ENCODE measurements at places on chromosomes 13 and 19. TPM values are rescaled to one million over a fixed set of nuclear protein-coding genes. Genes with fewer than 3 reads are reported as not detected.

Gene FFAR1
- total RNA-seq, result 0.35 TPM

Gene MEIOSIN
- total RNA-seq, result not detected

Gene SHFL
- 49.8 TPM for total RNA-seq

Gene SRRM5
- total RNA-seq, result 0.74 TPM

Gene RUVBL2
- 178 TPM for total RNA-seq

DNA sequence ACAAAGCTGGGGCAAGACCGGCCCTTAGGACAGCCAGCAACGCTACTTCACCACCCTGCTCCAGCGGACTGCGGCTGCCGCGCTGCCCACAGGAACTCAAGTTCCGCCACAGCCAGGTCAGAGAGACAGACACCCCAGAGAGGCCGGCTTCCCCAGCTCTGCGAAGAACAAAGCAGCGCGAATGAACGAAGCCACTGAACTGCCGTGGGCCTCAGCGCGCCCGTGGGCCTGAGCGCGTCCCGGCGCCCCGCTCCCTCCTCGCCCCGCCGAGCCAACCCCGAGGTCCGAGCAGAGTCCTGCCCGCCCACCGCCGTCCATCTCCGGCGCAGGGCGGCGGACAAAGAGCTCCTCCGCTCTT lies 158.4 kb downstream of the RNF17 start:
- H3K27me3 ChIP-seq, result peaks cover 1% of the 10 kb centered on the region
- peak overlapping the region; percentile 94 for H3K27ac ChIP-seq
- no peak for DNase-seq
- H3K4me3 ChIP-seq, result peak overlapping the region; percentile 97

DNA sequence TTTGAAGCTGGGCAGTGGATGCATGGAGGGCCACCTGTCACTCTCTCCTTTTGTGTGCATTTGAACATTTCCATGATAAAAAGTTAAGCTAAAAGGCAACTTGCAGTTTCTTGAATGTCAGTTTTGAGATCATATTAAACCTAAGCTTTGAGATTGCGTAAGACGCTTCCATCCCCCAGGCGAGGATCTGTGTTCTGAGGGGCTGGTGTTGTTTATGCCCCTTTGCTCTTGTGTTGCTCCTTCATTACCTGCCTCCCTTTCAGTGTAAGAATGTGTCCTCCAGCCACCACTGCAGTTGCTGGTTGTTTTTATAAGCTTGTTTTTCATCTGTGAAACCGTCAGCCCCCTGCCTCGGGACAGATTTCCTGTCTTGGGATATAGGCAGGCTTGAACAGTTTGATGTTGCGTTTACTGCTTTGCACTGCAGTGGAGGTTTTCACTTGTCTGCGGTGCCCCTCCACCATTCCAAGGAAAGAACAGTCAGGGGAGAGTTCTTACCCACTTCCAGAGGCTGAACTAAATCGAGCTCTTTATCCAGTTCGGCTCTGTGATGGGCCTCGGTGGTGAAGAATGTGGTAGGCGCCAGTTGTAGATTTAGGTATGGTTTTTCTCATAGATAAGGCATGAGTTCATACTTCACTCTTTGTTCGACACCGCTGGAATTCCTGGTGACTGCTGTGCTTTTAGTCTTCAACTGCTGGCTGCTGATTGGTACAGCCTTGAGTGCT lies 96.8 kb downstream of the ARHGEF7 start:
- H3K4me1 ChIP-seq, result peaks cover 58% of the 10 kb centered on the region
- no peak overlapping the region for H3K27ac ChIP-seq

DNA sequence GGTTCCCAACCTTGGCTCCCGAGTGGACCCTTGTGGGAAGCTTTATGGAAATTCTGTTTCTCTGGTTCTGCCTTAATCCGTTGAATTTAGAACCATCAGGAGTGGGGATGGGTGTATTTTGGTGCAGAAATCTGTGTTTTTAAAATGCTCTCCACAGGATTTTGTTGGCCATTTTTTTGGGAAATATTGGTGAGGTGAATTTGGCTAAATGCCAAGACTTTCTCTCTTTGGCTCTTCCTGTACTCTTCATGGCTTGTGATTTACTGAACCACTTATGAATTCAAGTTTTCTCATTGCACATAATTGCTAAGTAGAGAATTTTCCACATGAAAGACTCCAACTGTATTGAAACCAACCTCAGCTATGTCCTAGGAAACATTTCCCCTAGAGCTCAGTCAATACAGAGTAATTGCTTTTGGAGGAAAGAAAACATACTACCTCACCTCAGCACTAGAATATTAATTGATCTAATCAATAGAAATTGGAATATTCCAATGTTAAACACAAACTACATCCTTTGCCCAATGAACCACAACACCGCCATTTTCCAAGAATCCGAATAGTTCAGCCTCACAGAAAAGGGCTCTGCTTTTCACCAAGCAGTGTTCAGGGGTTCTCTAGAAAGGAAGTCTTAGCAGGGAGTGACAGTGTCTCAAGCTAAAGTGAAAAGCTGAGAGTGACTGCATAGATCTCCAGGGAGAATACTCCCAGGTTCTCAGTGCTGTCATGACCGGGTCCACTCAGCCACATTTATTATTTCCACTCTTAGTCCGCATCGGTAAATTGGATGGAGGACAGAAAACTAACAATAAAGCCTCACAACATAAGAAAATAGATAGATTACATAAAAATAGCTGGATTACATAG lies 60.3 kb downstream of the ERCC5 start:
- no peak overlapping the region for H3K4me3 ChIP-seq
- peaks cover 14% of the 10 kb centered on the region for H3K27me3 ChIP-seq
- no peak overlapping the region for H3K27ac ChIP-seq
- no peaks in the 10 kb centered on the region for H3K4me1 ChIP-seq
- DNase-seq, result no peak

DNA sequence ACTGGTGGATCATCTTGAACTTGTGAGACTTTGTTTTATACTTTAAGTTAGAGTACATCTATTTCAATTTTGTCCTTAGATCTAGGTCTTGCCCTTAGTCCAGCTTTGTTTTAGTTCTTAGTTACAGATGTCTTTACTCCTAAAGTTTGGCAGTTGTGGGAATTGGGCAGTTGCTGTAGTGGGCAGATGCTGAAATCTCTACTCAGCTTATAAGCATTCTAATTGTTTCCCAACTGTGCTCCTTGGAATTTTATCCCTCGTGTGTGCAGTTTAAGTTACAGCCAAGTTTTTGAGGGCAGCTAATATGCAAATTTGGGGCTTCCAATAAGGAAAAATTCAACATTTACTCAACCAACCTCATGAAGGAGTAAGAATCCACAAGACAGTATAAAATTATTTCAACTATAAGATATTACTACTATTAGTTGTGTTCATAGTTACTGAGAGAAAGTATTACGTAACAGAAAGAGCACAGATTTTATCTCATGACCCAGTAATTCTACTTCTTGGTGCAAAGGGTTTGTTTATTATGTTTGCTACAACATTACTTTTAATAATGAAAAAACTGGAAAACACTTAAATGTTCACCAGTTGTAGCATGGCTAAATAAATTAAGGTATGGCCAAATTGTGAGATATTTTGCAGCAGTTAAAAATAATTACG lies 32.9 kb downstream of the CCDC122 start:
- H3K36me3 ChIP-seq, result peaks cover 10% of the 10 kb centered on the region
- no peak for DNase-seq
- H3K27me3 ChIP-seq, result peaks cover 14% of the 10 kb centered on the region
- no peak overlapping the region for H3K27ac ChIP-seq
- no peaks in the 10 kb centered on the region for H3K4me1 ChIP-seq

GRCh38 chr19:17524651-17525050 lies 13.2 kb downstream of the PGLS start:
- H3K36me3 ChIP-seq, result peaks cover 5% of the 10 kb centered on the region
- H3K27me3 ChIP-seq, result no peaks in the 10 kb centered on the region

GRCh38 chr13:44617648-44618047 lies 41.5 kb upstream of the TSC22D1 start:
- H3K27ac ChIP-seq, result no peak overlapping the region
- H3K4me1 ChIP-seq, result no peaks in the 10 kb centered on the region
- no peak overlapping the region for H3K4me3 ChIP-seq
- H3K27me3 ChIP-seq, result peaks cover 3% of the 10 kb centered on the region

DNA sequence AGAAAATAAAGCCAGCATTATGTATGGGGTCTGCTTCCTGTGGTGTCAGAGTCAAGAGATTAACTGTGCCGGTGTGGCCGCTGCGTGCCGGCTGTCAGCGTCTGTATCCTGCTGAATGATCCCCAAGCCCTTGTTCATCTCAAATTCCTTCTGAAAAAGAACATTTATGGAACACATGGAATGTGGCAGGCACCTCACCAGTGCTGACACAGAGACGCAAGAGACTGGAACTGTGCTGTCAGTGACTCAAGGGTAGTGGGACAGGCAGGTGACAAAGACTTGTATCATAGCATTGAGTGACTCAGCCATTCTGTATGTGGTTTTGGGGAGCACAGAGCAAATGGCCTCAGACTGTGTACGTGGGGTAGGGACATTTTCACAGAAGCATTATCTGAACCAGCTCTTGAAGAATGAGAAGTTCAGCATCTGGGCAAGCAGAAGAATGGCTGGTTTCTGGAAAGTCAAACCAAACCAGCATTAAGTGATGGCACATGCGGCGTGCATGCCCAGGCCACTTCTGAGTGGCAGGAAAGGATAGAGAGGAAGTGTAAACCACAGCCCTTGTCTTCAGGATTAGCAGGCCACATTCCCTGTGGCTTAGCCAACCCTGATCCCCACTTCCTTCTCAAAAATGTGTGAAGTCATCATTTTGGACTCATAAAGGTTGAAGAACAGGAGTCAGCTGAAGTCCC lies 54.0 kb upstream of the IRS2 start:
- peaks cover 19% of the 10 kb centered on the region for H3K27me3 ChIP-seq
- H3K27ac ChIP-seq, result no peak overlapping the region
- DNase-seq, result peak; percentile 52
- H3K4me1 ChIP-seq, result peaks cover 11% of the 10 kb centered on the region
- no peak overlapping the region for H3K4me3 ChIP-seq
- H3K36me3 ChIP-seq, result no peaks in the 10 kb centered on the region

- H3K27ac ChIP-seq, result no peak overlapping the region
- H3K4me1 ChIP-seq, result peaks cover 30% of the 10 kb centered on the region
- no peak for DNase-seq
- H3K27me3 ChIP-seq, result no peaks in the 10 kb centered on the region
- H3K36me3 ChIP-seq, result no peaks in the 10 kb centered on the region
- no peak overlapping the region for H3K4me3 ChIP-seq
These were observed 74.6 kb downstream of the SHISA2 start for GRCh38 chr13:25977216-25977615.

DNA sequence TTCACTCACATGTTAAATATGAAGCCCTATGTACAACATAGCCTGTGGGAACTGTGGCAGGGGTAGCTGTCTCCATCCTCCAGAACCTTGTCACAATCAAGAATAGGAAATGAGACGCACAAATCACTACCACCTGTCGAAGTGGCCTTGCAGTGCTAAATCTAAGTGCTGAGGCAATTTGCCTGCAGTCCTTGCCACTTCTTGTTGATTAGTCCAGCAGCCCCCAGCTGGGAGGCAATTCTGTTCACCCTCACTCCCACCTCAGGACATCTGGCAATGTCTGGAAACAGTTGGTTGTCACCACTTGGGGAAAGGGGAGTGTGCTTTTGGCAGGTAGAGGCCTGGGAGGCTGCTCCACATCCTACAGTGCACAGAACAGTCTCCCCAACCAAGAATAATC lies 10.7 kb downstream of the RFX2 start:
- peak overlapping the region; percentile 74 for H3K27ac ChIP-seq
- peaks cover 7% of the 10 kb centered on the region for H3K4me1 ChIP-seq
- DNase-seq, result no peak
- H3K27me3 ChIP-seq, result no peaks in the 10 kb centered on the region

GRCh38 chr13:24663586-24663985 lies 16.6 kb upstream of the ATP12A start:
- no peak overlapping the region for H3K27ac ChIP-seq
- H3K27me3 ChIP-seq, result peaks cover 12% of the 10 kb centered on the region
- no peak for DNase-seq
- H3K4me1 ChIP-seq, result peaks cover 4% of the 10 kb centered on the region
- H3K36me3 ChIP-seq, result no peaks in the 10 kb centered on the region
- H3K4me3 ChIP-seq, result no peak overlapping the region

DNA sequence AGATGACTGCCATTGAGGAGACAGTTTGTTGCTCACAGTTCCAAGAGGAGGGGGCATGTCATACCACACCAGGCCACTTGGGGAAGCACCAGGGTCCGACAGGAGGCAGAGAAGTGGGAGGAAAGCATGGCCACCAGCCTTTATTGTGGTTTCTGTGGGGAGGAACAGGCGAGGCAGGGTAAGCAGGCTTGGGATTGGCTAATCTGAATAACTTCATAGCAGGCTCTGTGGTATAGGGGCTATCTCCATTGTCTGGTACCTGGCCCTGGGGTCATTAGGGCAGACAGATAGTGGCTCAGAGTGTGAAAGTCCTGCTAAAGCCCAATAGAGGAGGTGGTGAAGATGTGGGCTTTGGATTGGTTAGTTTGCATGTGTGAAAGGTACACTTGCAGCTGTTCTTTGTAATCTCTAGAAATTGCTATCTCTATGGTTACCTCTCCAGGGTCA lies 35.5 kb downstream of the CBY2 start:
- no peak overlapping the region for H3K27ac ChIP-seq
- no peaks in the 10 kb centered on the region for H3K27me3 ChIP-seq
- H3K4me1 ChIP-seq, result no peaks in the 10 kb centered on the region

- no peak for DNase-seq
- H3K27ac ChIP-seq, result peak within 1 kb of the TSS; percentile 90
- peak within 1 kb of the TSS; percentile 77 for H3K4me3 ChIP-seq
- peaks cover 6% of the 10 kb centered on the region for H3K36me3 ChIP-seq
- H3K27me3 ChIP-seq, result no peaks in the 10 kb centered on the region
These were observed at the start of gene ATP8B3 for GRCh38 chr19:1811942-1812425. ATP8B3 (minus strand) TSS chr19:1812276; CDS start chr19:1811736, 540 bp downstream.

DNA sequence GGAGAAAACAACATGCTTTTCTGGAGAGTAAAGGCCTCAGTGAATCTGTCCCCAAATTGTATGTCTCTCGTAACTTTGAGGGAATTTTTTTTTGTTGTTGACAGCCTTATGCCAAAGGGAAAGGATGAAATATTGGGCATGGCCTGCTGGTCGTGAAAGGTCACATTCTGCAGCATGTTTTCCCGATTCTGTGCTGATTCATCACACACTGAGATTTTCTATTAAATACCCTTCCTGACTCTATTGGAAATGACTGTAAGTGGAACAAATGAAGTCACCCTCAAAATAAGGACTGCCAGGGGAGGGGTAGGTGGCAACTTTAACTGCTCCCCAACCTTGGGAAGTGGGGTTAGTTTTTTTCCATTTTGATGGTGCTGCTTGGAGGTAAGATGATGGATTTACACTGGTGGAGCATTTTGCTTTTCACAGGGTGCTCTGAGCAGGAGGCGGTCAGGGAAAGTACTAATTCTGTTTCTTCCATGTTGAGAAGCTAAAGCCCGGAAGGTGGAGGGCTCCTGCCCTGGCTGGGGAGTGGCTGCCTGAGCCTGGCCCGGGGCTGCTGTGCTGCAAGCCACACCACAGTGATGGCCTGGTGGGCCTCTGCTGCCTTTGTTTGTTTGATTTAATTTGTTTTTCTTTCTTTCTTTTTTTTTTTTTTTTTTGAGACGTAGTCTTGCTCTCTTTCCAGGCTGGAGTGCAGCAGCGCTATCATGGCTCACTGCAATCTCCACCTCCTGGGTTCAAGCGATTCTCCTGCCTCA lies 116.8 kb upstream of the SPATA13 start:
- no peak for DNase-seq
- peaks cover 2% of the 10 kb centered on the region for H3K27me3 ChIP-seq
- peaks cover 4% of the 10 kb centered on the region for H3K4me1 ChIP-seq

All from activated CD4-positive, alpha-beta T cell treated with anti-CD3 and anti-CD28 coated beads for 36 hours (primary cell).